ENCODE measurements at places on chromosomes 5 and 9. TPM values are rescaled to one million over a fixed set of nuclear protein-coding genes. Genes with fewer than 3 reads are reported as not detected.

The C9orf50 gene
- not detected for total RNA-seq

The SPEF2 gene
- total RNA-seq, result 5.8 TPM

- no peaks in the 10 kb centered on the region for H3K36me3 ChIP-seq
- no peak overlapping the region for H3K27ac ChIP-seq
- H3K4me1 ChIP-seq, result peaks cover 25% of the 10 kb centered on the region
- H3K27me3 ChIP-seq, result peaks cover 71% of the 10 kb centered on the region
- H3K4me3 ChIP-seq, result no peak overlapping the region
Observed at GRCh38 chr9:136191099-136191959, 13.6 kb downstream of the LHX3 start.

- H3K4me1 ChIP-seq, result no peaks in the 10 kb centered on the region
- no peak for DNase-seq
- no peaks in the 10 kb centered on the region for H3K36me3 ChIP-seq
- H3K27me3 ChIP-seq, result no peaks in the 10 kb centered on the region
- H3K4me3 ChIP-seq, result no peak overlapping the region
Observed at GRCh38 chr9:20788526-20789451, 104.7 kb downstream of the FOCAD start.

GRCh38 chr5:57626703-57627102 is 144.1 kb upstream of the ACTBL2 start:
- H3K27ac ChIP-seq, result no peak overlapping the region
- H3K4me3 ChIP-seq, result no peak overlapping the region
- H3K27me3 ChIP-seq, result no peaks in the 10 kb centered on the region

The KCTD16 gene
- total RNA-seq, result 1.1 TPM

DNA sequence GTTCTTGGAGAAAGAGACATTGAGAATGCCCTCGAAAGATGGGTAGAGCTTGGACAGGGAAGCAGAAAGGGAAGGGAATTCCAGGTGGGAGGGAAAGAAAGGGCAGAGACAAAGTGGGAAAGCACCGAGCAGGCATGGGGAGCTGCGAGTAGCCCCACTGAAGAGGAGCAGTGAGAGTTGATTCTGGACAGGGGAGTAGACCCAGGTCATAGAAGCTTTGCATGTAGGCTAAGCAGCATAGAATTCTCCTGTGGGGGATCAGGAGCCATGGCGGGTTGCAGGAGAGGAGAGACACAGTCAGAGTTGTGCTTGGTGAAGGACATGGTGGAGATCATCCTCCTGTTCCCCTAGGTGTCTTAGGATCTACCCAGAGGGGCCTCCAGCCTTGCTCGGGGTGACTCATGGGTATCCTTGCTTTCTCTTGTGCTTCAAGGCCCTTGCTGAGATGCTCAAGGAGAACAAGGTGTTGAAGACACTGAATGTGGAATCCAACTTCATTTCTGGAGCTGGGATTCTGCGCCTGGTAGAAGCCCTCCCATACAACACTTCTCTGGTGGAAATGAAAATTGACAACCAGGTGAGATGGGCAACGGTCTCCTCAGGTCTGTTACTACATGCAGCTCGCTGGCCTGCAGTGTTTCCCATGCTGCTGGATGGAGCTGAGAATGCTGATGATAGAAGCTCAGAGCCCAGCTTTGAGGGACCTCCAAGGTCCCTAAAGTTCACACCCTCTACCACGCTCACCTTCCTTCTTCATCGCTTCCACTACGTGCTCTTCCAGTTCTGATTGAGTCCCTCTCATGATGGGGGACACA is 64.5 kb downstream of the TSTD2 start:
- DNase-seq, result no peak
- no peaks in the 10 kb centered on the region for H3K36me3 ChIP-seq
- no peak overlapping the region for H3K4me3 ChIP-seq
- H3K27me3 ChIP-seq, result no peaks in the 10 kb centered on the region
- peaks cover 15% of the 10 kb centered on the region for H3K4me1 ChIP-seq

The TRIM36 gene
- total RNA-seq, result 42.6 TPM

The PLGRKT gene
- 38.4 TPM for total RNA-seq

GRCh38 chr9:109517901-109518377 is 19.8 kb upstream of the PTPN3 start:
- peaks cover 11% of the 10 kb centered on the region for H3K4me1 ChIP-seq
- peak; percentile 50 for DNase-seq
- H3K36me3 ChIP-seq, result no peaks in the 10 kb centered on the region
- no peaks in the 10 kb centered on the region for H3K27me3 ChIP-seq
- no peak overlapping the region for H3K4me3 ChIP-seq

DNA sequence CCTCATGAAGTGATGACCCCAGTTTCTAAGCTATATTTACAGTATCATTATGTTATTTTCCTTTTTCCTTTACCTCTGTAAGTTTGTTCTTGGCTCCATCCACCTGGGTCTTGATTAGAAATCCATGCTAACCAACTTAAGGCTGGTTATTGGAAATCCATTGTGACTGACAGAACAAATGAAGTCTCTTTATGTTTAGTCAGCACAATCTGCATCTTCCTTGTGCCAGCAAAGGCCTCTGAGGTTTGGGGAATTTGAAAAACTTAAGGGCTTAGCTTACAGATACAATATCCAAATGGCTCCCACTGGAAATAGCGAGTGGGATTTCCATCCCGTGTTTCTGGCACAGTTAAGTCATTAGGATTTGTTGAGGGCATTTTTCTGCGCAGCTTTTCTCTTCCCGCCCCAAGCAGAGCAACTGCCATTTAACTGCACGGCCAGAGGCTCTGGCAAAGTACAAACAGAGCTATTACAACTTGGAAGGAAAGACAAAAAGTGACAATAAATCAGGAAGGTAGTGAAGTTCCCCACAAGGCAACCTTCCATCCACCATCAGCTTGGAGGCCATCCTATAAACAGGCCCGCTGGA is 64.2 kb downstream of the DCP2 start:
- H3K4me1 ChIP-seq, result no peaks in the 10 kb centered on the region
- H3K27ac ChIP-seq, result no peak overlapping the region
- no peaks in the 10 kb centered on the region for H3K27me3 ChIP-seq

DNA sequence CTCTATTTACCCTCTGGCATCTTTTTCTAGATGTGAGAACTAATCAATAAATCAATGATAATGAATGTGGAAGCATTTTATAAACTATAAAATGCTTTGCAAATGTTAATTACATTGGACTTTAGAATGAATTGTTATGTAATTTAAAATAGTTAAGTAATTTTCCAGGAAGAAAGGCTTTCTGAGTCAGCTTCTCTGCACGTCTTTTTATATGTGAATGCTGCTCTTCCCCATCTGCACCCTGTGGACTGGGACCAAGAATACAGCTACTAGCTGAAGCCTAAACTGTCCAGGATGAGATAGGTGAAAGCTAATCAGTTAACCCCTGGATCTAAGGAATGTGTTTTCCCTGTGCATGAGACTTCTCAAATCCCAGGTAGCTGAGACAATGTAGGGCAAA is 292.9 kb downstream of the NR3C1 start:
- no peaks in the 10 kb centered on the region for H3K27me3 ChIP-seq
- H3K4me3 ChIP-seq, result no peak overlapping the region
- no peaks in the 10 kb centered on the region for H3K36me3 ChIP-seq
- no peak overlapping the region for H3K27ac ChIP-seq

- H3K27me3 ChIP-seq, result no peaks in the 10 kb centered on the region
- no peak overlapping the region for H3K4me3 ChIP-seq
- no peaks in the 10 kb centered on the region for H3K36me3 ChIP-seq
- DNase-seq, result no peak
- no peak overlapping the region for H3K27ac ChIP-seq
Observed at GRCh38 chr5:411728-412127, 31.2 kb upstream of the EXOC3 start.

DNA sequence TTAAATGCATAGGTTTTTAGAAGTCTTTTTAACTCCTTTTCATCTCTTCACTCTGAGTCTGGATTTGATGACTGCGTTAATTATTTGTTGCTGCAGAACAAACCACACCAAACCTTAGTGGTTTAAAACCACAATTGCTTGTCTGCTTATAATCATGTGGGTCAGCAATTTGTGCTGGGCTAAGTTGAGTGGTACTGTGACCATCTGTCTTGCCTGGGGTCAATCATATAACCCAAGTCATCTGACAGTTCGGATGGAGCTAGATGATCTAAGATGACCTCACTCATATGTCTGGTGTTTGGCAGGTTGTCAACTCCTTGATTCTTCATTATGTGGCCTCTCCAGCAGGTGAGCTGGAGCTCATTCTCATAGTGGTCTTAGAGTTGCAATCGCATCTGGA is 219.1 kb upstream of the ELAVL2 start:
- H3K4me1 ChIP-seq, result peaks cover 27% of the 10 kb centered on the region
- H3K27me3 ChIP-seq, result no peaks in the 10 kb centered on the region
- H3K36me3 ChIP-seq, result no peaks in the 10 kb centered on the region
- no peak for DNase-seq

GRCh38 chr5:176401281-176402205 is 13.0 kb downstream of the HIGD2A start:
- no peaks in the 10 kb centered on the region for H3K27me3 ChIP-seq
- peaks cover 5% of the 10 kb centered on the region for H3K4me1 ChIP-seq
- no peak overlapping the region for H3K4me3 ChIP-seq
- no peak for DNase-seq

DNA sequence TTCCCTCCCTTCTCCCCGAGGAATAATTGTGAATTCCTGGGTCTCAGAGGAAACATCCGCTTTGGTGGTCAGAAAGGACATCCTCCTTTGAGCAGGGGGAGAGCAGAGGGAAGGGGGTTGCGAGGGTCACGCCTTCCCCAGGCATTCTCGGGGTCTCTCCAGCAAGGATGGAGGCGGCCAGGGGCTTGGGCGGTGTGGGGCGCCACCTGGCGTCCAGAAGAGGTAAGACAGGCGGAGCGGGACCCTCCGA is 129.1 kb downstream of the KCNIP1 start:
- no peak overlapping the region for H3K27ac ChIP-seq
- no peaks in the 10 kb centered on the region for H3K36me3 ChIP-seq
- peak; percentile 87 for DNase-seq
- H3K27me3 ChIP-seq, result no peaks in the 10 kb centered on the region
- H3K4me1 ChIP-seq, result peaks cover 15% of the 10 kb centered on the region
- peak overlapping the region; percentile 52 for H3K4me3 ChIP-seq

GRCh38 chr9:6955251-6955921 is 197.6 kb downstream of the KDM4C start:
- H3K27ac ChIP-seq, result no peak overlapping the region
- H3K4me1 ChIP-seq, result peaks cover 33% of the 10 kb centered on the region
- H3K27me3 ChIP-seq, result no peaks in the 10 kb centered on the region
- peak; percentile 67 for DNase-seq
- H3K36me3 ChIP-seq, result no peaks in the 10 kb centered on the region

DNA sequence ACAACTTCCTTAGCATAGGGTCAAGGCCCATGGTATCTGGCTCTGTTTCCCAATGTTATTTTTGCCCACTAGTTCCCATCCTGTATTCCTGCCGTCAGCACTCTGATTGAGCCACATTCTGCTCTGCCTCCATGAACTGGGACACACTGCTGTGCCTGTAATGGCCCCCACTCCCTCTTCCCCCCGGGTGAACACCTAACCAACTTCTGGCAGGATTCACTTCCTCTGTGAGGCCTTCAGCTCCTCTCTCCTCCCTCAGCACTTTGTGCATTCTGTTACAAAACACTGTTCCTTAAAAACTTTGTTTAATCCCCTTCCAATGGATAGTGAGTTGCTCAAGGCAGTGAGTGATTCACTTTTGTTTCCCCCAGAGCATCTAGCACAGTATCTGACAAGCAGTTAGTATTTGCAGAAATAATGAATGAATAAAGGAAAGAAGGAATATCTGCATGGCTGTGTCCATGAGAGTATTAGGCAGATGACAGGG is 183.6 kb downstream of the EFNA5 start:
- H3K27ac ChIP-seq, result peak overlapping the region; percentile 76
- H3K4me3 ChIP-seq, result no peak overlapping the region
- no peaks in the 10 kb centered on the region for H3K27me3 ChIP-seq

GRCh38 chr9:126708178-126708577 is 94.5 kb downstream of the LMX1B start:
- no peak for DNase-seq
- peaks cover 79% of the 10 kb centered on the region for H3K27me3 ChIP-seq
- no peak overlapping the region for H3K4me3 ChIP-seq
- H3K4me1 ChIP-seq, result peaks cover 4% of the 10 kb centered on the region

GRCh38 chr5:104909803-104910202 is 1347.2 kb upstream of the NUDT12 start:
- no peak overlapping the region for H3K4me3 ChIP-seq
- no peak overlapping the region for H3K27ac ChIP-seq
- peaks cover 11% of the 10 kb centered on the region for H3K4me1 ChIP-seq
- H3K27me3 ChIP-seq, result no peaks in the 10 kb centered on the region
- H3K36me3 ChIP-seq, result no peaks in the 10 kb centered on the region
- no peak for DNase-seq

The NIM1K gene
- not detected for total RNA-seq

The NAIP gene
- total RNA-seq, result 7.7 TPM

DNA sequence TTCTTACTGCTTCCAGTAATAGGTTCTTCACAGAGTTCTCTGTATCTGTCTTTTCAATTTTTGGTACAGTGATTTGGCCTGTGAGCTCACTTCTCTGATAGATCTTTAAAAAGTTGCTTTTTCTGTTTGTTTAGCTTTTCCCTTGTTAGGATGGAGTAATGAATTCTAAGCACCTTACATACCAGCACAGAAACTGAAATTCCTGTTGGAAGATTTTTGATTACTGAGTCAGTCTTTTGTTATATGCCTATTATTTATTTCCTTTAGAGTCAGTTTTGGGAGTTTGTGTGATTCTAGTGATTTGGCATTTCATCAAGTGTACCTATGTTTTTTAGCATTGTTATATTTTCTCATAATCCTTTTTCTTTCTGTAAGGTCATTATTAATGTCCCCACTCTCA is 37.6 kb upstream of the IPPK start:
- no peaks in the 10 kb centered on the region for H3K27me3 ChIP-seq
- no peaks in the 10 kb centered on the region for H3K4me1 ChIP-seq
- no peaks in the 10 kb centered on the region for H3K36me3 ChIP-seq

DNA sequence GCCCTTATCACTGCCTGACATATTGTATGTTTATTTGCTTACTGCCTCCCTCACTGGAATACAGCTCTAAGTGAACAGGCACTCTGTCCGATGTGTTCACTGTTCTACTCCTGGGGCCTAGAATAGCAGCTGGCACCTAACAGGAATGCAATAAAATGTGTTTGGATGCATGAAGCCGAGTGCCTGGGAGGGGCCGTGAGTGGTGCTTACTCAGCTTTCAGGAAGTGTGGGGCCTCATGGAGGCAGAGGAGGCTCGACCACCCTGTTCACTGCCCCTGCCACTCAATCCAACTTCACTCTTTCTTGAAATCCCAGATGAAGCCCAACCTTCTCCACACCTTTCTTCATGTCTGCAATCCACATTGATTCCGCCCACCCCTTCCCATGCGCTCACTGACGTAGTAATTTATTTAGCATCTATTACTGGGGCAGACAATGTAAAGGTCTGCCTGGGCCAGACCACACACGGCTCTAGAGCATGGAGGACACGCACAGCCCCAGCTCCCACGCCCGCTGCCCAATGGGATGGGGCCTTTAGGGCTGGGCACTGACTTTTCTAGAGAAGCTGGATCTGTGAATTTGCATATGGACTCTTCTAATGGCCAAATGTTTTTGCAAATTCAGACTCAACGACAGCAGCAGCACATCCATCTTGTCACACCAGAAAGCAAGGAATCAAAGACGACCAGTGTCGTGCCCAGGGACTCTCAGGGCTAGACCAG is 21.3 kb downstream of the TBC1D9B start:
- no peaks in the 10 kb centered on the region for H3K4me1 ChIP-seq
- no peak overlapping the region for H3K4me3 ChIP-seq
- DNase-seq, result no peak
- H3K27ac ChIP-seq, result no peak overlapping the region
